ENCODE measurements at places on chromosomes 5 and 9. TPM values are rescaled to one million over a fixed set of nuclear protein-coding genes. Genes with fewer than 3 reads are reported as not detected.

- DNase-seq: no peak
These were observed 173.2 kb downstream of the PRELID2 start for GRCh38 chr5:145661737-145662485.

DNA sequence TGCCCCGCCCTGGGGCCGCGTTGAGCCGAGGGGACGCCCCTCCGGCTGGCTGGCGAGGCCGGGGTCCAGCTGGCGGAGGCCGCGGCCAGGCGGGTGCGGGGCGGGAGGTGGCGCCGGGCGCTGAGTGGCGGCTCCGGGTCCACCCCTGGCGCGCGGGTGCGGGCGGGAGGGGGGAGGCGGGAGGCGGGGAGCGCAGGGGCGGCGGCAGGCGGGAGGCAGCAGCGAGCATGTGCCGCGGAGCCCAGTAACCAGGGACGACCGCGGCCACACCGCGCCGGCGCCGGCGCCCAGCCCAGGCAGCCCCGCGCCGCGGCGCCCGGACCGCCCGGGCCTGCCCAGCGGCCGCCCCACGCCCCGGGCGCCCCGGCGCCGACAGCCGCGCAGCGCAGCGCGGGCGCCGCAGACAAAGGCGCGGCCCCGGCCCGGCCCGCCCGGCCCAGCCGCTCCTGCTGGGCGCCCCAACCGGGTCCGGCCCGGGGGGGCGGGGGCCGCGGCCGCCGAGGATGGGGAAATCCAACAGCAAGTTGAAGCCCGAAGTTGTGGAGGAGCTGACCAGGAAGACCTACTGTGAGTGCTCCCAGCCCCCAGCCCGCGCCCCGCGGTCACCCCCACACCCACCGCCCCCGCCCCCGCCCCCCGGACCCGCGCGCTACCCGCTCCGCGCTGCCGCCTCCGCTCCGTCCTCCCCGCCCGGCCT is at the start of gene NCS1:
Gene NCS1 (plus strand): TSS at position 244 of the 697 bp plus-strand sequence. CDS start 260 bp downstream, at position 504.
- peak; percentile 56 for DNase-seq

DNA sequence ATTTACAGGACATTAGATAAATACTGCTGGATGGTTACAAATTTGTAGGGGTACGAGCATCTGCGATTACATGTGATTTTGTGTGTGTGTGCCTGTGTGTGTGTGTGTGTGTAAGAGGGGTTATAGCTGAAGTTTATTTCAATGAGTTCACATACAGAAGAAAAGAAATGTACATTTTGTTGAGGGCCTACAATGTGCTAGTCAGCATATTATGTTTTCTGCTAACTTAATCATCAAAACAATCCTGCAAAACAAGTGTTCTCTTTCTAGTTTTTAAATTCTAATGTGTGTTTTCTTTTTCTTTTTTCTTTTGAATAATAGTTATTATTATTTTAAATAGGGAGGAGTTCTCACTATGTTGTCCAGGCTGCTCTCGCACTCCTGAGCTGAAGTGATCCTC is 305.7 kb downstream of the ARL15 start:
- DNase-seq: no peak

URM1 gene
- 46.4 TPM for total RNA-seq

OTP gene
- total RNA-seq: not detected

TCOF1 gene
- total RNA-seq: 42.3 TPM

- DNase-seq: peak; percentile 7
These were observed 638.1 kb downstream of the ACTL7B start for GRCh38 chr9:108217431-108218349.

DNA sequence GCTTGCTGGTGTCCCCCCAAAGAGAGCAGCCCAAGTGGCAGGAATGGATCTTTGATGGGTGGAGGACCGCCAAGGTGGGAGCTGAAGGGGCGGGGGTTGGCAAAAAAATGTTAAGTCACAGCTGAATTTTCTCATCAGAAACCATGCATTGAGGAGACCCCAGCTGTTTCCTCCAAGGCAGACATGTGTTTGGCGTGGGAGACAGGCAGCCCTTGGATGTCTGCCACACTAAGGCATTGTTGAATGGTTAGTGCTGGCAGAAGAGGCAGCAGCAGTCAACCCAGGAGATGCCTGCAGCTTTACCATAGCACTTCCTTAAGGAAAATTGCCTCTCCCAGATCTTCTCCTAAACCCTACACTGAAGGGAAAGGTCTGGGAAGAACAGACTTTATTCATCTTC is 394.9 kb upstream of the CD180 start:
- no peak for DNase-seq

DNA sequence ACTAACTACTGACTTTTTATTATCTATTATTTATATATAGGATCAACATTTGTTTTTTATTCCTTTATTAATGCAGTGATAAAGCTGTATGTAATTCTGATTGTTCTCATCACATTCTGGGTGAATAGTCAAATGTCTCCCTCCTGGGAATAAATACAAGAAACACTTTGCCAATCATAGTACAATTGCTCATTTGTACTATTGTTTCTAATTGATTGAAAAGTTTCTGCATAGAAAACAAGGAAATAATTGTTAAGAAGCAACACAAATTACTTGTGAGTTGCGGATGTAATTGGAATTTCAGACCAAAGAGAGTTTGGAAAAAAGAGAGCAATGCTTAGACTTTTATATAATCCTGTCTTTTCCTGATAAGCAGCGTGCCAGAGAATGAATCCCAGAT is 1013.9 kb downstream of the EFNA5 start:
- no peak for DNase-seq

DNA sequence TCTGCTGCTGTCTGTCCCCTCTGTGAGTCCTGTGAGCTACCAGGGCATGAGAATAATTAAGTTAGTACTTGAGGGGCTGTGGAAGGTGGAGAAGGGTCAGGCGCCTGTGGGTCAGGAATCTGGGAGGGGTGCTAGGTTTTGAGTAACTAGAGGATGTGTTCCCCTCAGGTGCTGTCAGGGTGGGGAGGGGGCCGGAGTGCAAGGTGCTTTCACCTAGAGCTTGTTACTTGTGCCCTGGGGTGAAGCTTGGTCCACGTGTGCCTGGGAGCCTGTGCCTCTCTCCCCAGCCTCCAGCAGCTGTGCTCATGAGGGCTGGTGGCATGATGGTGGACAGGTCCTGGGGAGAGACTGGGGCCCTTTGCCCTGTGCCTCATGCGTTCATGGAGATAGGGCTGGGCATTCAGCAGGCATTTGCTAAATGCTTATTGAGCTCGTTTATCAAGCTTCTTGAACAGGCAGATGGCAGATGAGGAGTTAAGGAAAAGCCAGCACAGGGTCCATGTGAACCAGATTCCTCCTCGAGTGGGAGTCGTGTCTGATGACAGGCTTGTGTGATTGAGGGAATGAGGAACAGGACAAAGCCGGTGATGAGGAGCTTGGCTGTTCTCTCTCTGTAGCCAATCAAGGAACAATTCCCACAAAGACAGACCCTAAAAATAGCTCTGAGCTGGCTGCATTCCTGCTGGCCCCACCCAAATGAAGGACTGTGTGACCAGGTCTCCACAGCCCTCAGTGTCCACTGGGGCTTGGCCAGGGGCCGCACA is 40.9 kb downstream of the CACNA1B start:
- DNase-seq: no peak

LCN15 gene
- total RNA-seq: not detected

KIF12 gene
- not detected for total RNA-seq

DNA sequence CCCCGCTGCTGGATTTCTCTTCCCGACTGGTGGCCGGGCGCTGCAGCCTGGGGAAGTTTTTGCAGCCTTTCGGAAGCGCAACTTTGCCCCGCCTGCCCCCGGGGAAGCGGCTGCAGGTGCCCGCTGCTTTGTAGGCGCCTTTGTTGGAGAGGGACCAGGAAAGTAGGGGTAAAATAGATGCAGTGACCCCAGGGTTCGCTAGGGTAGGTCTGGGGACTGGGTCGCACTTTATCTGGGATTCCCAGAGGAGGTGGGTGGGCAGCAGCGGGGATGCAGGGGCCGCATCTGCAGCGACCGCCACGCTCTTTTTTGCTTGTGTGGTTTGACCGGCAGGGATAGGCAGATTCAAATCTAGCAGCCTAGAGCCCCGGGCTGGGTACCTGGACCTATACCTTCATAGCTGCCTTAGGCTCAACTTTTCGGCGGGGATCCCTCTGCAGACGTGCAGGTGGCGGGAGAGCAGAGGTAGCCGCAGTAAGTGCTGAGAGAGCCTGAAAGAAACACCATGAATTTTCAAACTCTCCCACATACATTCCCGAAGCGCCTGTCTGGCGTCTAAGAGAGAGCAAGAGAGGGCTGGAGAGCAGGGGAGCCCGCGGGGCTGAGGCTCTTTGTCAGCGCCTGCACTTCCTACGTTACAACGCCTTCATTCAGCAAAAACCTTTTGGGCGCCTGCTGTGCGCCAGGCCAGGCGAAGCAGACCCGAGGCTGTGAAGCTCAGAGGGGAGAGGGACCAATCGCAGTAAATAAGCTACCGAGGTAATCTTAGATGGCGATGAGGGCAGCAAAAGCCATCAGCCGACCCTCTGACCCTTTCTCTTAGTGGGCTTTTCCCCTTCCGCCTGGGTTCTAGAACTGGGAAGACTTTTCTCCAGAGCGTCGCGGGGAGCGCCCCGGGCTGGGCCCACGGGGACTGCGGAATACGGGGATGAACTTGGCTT is 642 bp downstream of the SV2C start:
- no peak for DNase-seq

GRCh38 chr5:142816531-142817430 is 46.6 kb downstream of the ARHGAP26 start:
- DNase-seq: peak; percentile 48
